ENCODE measurements at places on chromosomes 16 and 17. TPM values are rescaled to one million over a fixed set of nuclear protein-coding genes. Genes with fewer than 3 reads are reported as not detected.

MATCAP1 gene
- total RNA-seq: 56.0 TPM

GRCh38 chr17:69577098-69577497 is 162.6 kb downstream of the MAP2K6 start:
- no peak overlapping the region for H3K27ac ChIP-seq
- DNase-seq: no peak
- peaks cover 34% of the 10 kb centered on the region for H3K27me3 ChIP-seq
- H3K4me1 ChIP-seq: peaks cover 13% of the 10 kb centered on the region
- H3K36me3 ChIP-seq: no peaks in the 10 kb centered on the region

GRCh38 chr17:44343510-44344209 is 1.4 kb upstream of the GRN start:
- H3K27me3 ChIP-seq: peaks cover 11% of the 10 kb centered on the region
- H3K27ac ChIP-seq: no peak overlapping the region
- H3K4me3 ChIP-seq: no peak overlapping the region
- peaks cover 29% of the 10 kb centered on the region for H3K4me1 ChIP-seq
- no peak for DNase-seq

DNA sequence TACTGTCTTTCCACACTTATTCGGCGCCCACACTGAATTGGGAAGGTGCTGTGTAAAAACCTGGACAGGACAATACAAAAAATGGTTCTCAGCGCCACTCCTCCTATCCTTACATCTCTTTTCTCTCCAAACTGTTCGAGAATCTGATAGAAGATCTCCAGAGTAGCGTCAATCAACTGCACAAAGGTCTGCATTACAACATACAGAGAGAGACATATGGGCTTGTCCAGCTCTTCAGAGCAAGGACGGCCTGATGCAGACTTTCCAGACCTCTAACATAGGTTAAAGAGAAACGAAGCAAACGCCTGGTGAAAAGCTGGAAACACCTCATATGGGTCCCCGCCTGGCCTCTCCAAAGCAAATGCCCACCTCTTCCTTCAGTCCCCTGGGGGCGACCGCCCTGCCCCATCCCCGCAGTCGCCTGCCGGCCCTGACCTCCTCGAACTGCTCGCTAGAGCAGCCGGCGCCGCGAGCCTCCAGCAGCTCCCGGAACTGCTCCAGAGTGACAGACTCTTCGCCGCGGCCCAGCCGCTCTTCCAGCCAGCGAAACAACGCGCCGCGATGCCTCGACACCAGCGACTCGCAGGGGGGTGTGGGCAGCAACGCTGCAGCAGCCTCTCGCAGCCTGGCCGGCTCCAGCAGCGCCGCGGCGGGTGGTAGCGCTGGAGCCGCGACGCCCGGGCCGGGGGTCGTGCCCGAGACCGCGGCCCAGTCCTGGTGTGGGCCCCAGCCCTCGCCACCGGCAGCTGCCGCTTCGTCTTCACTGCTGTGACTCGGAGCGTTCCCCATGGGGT is 526 bp downstream of the ZZEF1 start:
- H3K36me3 ChIP-seq: peaks cover 2% of the 10 kb centered on the region
- peak; percentile 69 for DNase-seq
- H3K27ac ChIP-seq: peak overlapping the region; percentile 98

DNA sequence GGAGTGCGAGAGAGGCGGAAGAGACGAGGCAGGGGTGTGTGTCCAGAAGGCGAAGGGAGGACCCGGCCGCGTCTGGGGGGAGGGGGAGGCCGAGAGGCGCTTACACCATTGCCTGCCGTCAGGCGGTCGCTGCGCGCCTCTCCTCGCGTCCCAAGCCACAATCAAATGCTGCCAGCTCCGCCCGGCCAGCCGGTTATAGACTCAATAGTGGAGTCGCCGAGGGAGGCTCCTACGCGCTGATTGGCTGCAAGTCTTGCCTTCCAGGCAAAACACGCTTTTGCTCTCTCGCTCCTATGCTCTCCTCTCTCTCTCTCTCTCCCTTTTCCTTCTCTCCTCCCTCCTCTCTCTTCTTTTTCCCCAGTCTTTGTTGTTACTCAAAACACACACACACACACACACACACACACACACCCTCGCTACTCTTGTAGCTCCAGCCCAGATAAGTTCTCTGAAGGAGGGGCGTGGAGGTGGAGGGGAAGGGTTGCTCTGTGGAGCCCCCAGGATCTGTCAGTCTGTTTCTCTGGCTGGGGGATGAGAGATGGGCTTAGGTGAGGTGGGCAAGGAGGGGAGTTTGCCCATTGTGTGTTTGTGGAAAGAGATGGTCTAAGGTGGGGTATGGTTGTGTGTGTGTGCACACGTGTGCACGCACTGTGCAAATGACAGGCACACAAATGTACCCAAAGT is at the start of gene DLX3:
DLX3 (minus strand) TSS at position 170 of the 684 bp plus-strand sequence. CDS start 226 bp downstream, outside the sequence.
- peaks cover 27% of the 10 kb centered on the region for H3K4me1 ChIP-seq
- peaks cover 73% of the 10 kb centered on the region for H3K27me3 ChIP-seq
- H3K36me3 ChIP-seq: no peaks in the 10 kb centered on the region
- H3K4me3 ChIP-seq: peak within 1 kb of the TSS; percentile 68
- H3K27ac ChIP-seq: no peak within 1 kb of the TSS

Measured in activated CD8-positive, alpha-beta memory T cell treated with anti-CD3 and anti-CD28 coated beads, Interleukin-2, amount 10 ng/mL, durations not matched to agents 7 days and 5 days (primary cell).